ENCODE measurements at places on chromosomes 1 and 21.

GRCh38 chr21:39851002-39851618 lies 16.1 kb upstream of the PCP4 start:
- H3K36me3 ChIP-seq: no peaks in the 10 kb centered on the region
- H3K27me3 ChIP-seq: no peaks in the 10 kb centered on the region
- no peak overlapping the region for H3K4me3 ChIP-seq
- H3K4me1 ChIP-seq: no peaks in the 10 kb centered on the region
- no peak overlapping the region for H3K27ac ChIP-seq

GRCh38 chr1:172070055-172070454 lies 228.8 kb downstream of the DNM3 start:
- H3K36me3 ChIP-seq: no peaks in the 10 kb centered on the region
- no peak for DNase-seq
- H3K4me3 ChIP-seq: no peak overlapping the region
- no peaks in the 10 kb centered on the region for H3K27me3 ChIP-seq
- no peak overlapping the region for H3K27ac ChIP-seq
- H3K4me1 ChIP-seq: no peaks in the 10 kb centered on the region

GRCh38 chr1:53592985-53593757 lies 134.0 kb downstream of the DMRTB1 start:
- peaks cover 20% of the 10 kb centered on the region for H3K4me1 ChIP-seq
- peaks cover 67% of the 10 kb centered on the region for H3K36me3 ChIP-seq
- no peak overlapping the region for H3K27ac ChIP-seq
- no peak for DNase-seq
- no peak overlapping the region for H3K4me3 ChIP-seq

DNA sequence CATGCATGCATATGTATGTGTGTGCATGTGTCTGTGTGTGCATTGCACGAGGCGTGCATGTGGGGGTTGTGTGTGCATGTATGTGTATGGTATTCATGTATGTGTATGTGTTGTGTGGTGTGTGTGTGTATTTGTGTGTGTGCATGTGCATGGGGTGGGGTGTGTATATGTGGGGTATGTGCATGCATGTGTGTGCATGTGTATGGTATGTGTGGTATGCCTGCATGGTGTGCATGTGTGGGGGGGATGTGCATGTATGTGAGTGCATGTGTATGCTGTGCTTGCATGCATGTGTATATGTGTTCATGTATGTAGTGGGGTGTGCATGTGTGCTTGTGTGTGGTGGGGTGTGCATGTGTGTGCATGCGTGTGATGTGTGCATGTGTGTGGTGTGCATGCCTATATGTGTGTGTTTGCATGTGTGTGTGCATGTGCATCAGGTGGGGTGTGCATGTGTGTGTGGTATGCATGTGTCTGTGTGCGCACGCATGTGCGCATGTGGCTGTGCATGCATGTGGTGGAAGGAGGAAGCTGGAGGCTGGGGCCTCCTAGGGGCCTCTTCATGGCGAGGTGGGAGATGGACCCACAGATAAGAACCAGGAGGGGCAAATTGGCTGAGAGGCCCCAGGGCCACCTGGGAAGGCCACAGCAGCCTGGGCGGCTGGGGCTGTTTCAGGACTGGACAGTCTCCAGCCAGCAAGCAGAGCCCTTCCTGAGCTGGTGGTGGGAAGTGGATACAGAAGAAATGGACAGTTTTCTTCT lies 35.9 kb upstream of the ARF1 start:
- H3K27ac ChIP-seq: no peak overlapping the region
- peak overlapping the region; percentile 26 for H3K4me3 ChIP-seq
- no peak for DNase-seq

DNA sequence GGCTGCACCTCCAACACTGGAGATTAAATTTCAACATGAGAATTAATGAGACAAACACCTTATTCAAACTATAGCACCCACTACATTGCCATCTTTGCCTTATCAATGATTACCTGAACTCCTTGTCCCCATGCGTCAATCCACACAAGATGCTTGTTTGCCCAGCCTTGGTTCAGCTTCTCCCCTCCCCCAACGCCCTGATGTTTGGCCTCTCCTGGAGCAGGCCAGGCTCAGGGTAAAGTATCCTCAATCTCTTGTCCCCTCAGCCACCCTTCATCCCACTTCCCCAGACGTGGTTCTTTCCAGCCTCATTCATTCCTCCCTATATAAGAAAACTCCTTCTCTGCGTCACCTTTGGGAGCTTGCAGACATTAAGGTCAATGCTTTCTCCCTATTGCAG lies 11.8 kb upstream of the TRIM17 start:
- H3K4me3 ChIP-seq: no peak overlapping the region
- no peaks in the 10 kb centered on the region for H3K36me3 ChIP-seq
- no peaks in the 10 kb centered on the region for H3K4me1 ChIP-seq

DNA sequence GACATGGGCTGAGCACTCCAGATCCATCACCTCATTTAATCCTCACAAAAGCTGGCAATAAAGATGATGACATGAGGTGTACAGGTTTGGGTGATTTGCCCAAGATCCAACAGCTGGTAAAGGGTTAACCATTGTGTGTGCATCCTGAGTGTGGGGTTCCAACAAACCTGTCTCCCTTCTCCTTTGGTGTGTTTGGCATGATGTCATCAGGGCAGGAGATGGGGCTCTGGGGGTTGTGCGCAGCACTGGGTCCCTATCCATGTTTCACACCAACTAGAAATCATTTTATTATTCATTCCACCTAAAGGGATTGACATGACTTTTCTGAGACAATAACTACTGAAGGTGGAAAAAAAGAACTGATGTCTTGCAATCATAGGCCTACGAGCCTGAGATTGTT lies 452.5 kb downstream of the SIPA1L2 start:
- H3K27ac ChIP-seq: no peak overlapping the region
- peaks cover 2% of the 10 kb centered on the region for H3K4me1 ChIP-seq
- no peaks in the 10 kb centered on the region for H3K27me3 ChIP-seq
- no peaks in the 10 kb centered on the region for H3K36me3 ChIP-seq

GRCh38 chr21:43884012-43884860 lies 19.2 kb downstream of the AGPAT3 start:
- DNase-seq: peak; percentile 54
- H3K36me3 ChIP-seq: no peaks in the 10 kb centered on the region
- H3K27me3 ChIP-seq: no peaks in the 10 kb centered on the region
- H3K4me3 ChIP-seq: no peak overlapping the region

GRCh38 chr21:38688068-38688467 lies 117.7 kb upstream of the ETS2 start:
- H3K4me1 ChIP-seq: no peaks in the 10 kb centered on the region
- H3K27me3 ChIP-seq: peaks cover 26% of the 10 kb centered on the region
- no peak overlapping the region for H3K27ac ChIP-seq
- no peaks in the 10 kb centered on the region for H3K36me3 ChIP-seq
- no peak overlapping the region for H3K4me3 ChIP-seq

DNA sequence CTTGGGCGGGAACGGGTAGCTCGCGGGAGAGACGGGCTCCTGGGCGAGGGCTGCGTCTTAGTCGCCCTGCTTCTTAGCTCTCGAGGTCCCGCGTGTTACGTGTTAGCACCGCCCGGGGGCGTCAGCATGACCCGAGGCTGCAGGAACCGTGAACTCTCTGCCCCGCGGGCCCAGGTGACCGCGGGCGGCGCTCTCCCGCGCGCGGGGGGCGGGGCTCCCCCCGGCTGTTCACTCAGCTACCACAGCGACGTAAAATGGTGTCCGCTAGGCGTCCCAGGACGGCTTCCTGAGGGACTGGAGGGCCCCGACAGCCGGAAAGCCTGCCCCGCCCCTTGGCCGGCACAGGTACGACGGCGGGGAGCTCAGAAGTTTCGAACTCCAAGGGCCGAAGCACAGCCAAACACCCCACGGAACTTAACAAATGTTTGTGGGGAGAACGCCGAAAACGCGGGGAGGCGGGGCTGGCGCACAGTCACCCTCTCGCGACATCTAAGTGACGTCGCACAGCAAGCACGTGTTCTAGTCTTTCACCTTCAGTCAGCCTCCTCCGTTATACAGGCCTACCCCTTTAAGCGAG lies 780 bp upstream of the RBM15 start:
- peak overlapping the region; percentile 93 for H3K4me3 ChIP-seq
- H3K27ac ChIP-seq: peak overlapping the region; percentile 99
- H3K4me1 ChIP-seq: peaks cover 21% of the 10 kb centered on the region
- H3K27me3 ChIP-seq: no peaks in the 10 kb centered on the region
- DNase-seq: no peak

- H3K4me1 ChIP-seq: peaks cover 4% of the 10 kb centered on the region
- H3K27me3 ChIP-seq: no peaks in the 10 kb centered on the region
- peaks cover 81% of the 10 kb centered on the region for H3K36me3 ChIP-seq
- no peak overlapping the region for H3K27ac ChIP-seq
- no peak for DNase-seq
These were observed 45.4 kb downstream of the S100B start for GRCh38 chr21:46559291-46559983.

DNA sequence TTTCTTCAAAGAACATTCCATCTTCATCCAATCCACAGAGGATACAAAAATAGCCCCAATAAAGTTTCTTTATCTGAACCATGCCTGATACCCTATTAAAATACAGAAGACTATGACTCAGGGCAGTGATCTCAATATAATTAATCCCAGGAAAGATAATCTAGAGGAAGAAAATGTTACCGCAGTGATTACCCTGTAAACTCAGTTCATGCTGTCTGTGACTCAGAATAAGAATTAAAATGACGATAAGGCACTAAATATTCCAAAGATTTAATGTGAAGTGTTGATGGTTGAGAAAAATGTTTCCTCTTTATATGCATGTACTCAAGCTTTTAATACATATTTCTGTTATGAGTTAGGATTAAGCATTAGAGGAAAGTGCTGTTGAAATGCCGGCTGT lies 88.6 kb upstream of the LYPLAL1 start:
- no peaks in the 10 kb centered on the region for H3K36me3 ChIP-seq
- H3K27me3 ChIP-seq: no peaks in the 10 kb centered on the region
- DNase-seq: peak; percentile 7
- no peak overlapping the region for H3K27ac ChIP-seq
- peaks cover 4% of the 10 kb centered on the region for H3K4me1 ChIP-seq
- no peak overlapping the region for H3K4me3 ChIP-seq

- no peak overlapping the region for H3K4me3 ChIP-seq
- no peaks in the 10 kb centered on the region for H3K27me3 ChIP-seq
- no peaks in the 10 kb centered on the region for H3K36me3 ChIP-seq
- H3K4me1 ChIP-seq: no peaks in the 10 kb centered on the region
- no peak overlapping the region for H3K27ac ChIP-seq
- DNase-seq: peak; percentile 85
These were observed 299.2 kb downstream of the SRGAP2C start for GRCh38 chr1:121483961-121484424.

GRCh38 chr21:31182231-31183140 lies 144.2 kb upstream of the KRTAP19-8 start:
- no peaks in the 10 kb centered on the region for H3K27me3 ChIP-seq
- H3K27ac ChIP-seq: no peak overlapping the region
- no peaks in the 10 kb centered on the region for H3K4me1 ChIP-seq
- no peak overlapping the region for H3K4me3 ChIP-seq
- H3K36me3 ChIP-seq: peaks cover 5% of the 10 kb centered on the region

- H3K4me1 ChIP-seq: peaks cover 1% of the 10 kb centered on the region
- DNase-seq: peak; percentile 87
- no peaks in the 10 kb centered on the region for H3K27me3 ChIP-seq
- H3K27ac ChIP-seq: no peak overlapping the region
These were observed 186.8 kb downstream of the LTN1 start for GRCh38 chr21:28805885-28806284.

DNA sequence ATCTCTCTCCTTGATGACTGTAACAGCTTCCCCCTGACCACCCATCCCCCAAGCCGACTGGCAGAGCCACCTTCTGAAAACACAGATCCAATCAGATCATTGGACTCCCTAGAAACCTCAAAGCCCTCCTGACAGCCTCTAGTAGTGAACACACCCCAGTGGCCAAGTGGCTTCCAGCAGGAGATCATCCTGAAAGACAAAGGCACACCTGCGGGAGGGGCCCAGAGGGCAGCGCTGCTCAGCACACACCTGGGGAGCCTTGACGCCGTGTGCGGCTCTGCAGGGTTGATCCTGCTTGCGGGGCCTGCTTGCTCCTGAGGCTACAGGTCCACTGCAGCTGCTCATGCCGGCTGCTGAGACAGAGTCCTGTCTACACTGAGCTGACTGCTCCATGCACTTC lies 41.5 kb downstream of the SLC66A1 start:
- H3K27ac ChIP-seq: peak overlapping the region; percentile 78
- no peak for DNase-seq
- no peak overlapping the region for H3K4me3 ChIP-seq

DNA sequence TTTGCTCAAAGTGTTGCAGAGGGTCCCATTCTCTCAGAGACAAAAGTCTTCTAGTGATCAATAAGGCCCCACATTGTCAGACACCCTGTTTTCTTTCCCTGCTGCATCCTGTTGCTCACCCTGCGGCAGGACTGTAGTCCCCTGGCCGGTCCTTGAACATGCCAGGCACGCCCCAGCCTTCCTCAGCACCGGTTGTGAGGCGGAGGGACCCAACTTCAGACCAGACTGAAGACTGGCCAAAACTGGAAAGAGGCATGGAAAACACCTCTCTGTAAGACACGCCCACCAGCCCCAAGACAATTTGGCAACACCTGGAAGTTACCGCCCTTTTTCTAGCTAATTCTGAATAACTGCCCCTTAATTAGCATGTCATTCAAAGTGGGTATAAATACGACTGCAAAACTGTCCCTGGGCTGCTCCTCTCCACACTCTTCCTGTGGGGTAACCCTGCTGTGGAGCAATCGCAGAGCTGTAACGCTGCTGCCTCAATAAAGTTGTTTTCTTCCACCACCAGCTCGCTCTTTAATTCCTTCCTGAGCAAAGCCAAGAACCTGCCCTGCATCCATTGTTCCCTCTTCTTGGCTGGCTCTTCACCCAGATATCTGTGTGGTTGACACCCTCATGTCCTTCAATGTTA lies 23.8 kb downstream of the PLA2G2A start:
- H3K27me3 ChIP-seq: peaks cover 13% of the 10 kb centered on the region
- no peaks in the 10 kb centered on the region for H3K4me1 ChIP-seq
- H3K36me3 ChIP-seq: no peaks in the 10 kb centered on the region
- no peak for DNase-seq

GRCh38 chr1:229270547-229271447 lies at the start of gene RAB4A:
RAB4A (plus strand) TSS chr1:229271111; CDS start chr1:229271340, 229 bp downstream.
- peaks cover 11% of the 10 kb centered on the region for H3K4me1 ChIP-seq
- peak within 1 kb of the TSS; percentile 85 for H3K4me3 ChIP-seq
- peak; percentile 86 for DNase-seq
- H3K36me3 ChIP-seq: no peaks in the 10 kb centered on the region

DNA sequence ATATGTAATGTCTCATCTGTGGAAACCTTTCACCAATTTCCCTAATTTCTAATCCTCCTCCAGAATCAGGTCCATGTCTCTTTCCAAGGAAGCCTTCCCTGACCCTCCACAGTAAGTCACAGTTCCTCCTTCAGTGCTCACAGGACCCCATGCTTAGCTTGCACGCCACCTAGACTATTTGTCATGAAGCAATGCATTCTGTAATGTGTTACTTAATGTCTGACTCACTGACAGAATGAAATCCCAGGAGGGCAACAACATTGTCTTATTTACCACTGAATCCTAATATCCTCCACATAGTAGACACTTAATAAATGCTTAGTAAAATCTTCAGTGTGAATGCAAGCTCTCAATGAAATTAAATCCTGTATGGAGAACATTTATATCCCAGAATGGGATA lies 245.9 kb upstream of the PLD5 start:
- H3K27me3 ChIP-seq: no peaks in the 10 kb centered on the region
- DNase-seq: no peak
- no peak overlapping the region for H3K4me3 ChIP-seq
- H3K4me1 ChIP-seq: no peaks in the 10 kb centered on the region
- H3K36me3 ChIP-seq: no peaks in the 10 kb centered on the region
- H3K27ac ChIP-seq: no peak overlapping the region
